ENCODE measurements at places on chromosomes 7 and 10.
A peak's percentile ranks its signal among the peaks of the same experiment; 100 is the strongest.

DNA sequence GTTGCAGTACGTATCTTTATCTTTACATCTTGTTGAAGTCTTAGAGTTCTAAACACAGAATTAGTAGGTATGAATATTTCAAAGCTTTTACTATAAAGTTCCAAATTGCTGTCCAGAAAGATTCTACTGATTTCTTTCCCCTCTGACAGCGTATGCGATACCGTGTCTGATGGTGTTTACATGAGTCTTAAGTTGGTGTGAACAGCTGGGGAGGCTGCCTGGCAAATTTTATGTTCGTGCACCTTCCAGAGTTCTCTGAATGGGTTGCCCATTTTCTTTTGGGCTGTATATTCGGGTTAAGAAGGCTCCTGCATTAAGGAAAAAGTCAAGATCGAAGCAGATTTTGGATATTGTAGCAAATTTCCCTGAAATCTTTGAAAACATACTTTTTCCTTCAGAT lies 8.3 kb downstream of the MDH2 start:
- no peak for DNase-seq

- DNase-seq, result no peak
Measured at GRCh38 chr10:124977648-124978375, 35.9 kb downstream of the ZRANB1 start.

- no peak for DNase-seq
Measured at GRCh38 chr10:12213621-12214020, 17.6 kb downstream of the CDC123 start.

- no peak for DNase-seq
Measured at GRCh38 chr7:129427526-129428045, 6.6 kb upstream of the STRIP2 start.

DNA sequence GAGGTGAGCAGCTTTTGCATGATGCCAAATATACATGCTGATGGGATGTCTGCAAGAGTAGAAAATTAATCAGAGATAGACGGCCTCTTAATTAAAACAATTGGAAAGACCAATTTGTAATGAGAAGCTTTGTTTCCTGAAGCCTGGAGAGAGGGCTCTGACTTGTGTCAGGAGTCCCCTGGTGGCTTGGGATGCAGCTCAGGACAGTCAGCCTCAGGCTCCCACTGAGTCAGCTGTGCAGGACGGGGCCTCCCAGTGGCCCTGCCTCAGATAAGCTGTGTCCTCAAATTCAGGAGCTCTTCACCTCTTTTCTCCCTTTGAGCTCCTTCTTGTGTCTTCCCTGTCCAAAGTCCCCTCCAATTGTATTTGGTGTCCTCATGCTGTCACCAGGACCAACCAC lies 438.9 kb upstream of the PODXL start:
- DNase-seq, result no peak

GRCh38 chr7:741191-741671 lies 14.2 kb upstream of the PRKAR1B start:
- no peak for DNase-seq

GRCh38 chr10:94218493-94219183 lies 144.1 kb downstream of the NOC3L start:
- DNase-seq, result peak; percentile 37

- no peak for DNase-seq
Measured at GRCh38 chr10:73920089-73920488, 9.2 kb downstream of the PLAU start.

DNA sequence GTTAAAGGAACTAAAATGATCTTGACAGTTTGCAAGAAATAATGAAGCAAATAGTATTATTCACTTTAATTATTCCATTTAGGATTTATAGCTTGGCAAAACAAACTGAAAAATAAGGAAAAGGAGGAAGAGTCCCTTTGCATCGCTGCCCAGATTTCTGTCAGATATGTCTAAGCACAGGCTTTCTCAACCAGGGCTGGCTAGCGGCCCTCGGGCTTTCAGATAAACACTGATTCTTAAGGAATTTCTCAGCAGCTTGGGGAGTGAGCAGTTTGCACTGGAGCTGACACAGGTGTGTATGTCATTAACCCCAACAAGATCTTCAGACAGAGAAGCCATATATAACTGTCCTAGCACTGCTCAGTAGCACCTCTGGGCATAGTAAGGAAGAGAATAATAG lies 47.9 kb upstream of the SEMA3D start:
- DNase-seq, result no peak

- no peak for DNase-seq
Measured at GRCh38 chr7:75945297-75946168, 30.6 kb downstream of the POR start.

DNA sequence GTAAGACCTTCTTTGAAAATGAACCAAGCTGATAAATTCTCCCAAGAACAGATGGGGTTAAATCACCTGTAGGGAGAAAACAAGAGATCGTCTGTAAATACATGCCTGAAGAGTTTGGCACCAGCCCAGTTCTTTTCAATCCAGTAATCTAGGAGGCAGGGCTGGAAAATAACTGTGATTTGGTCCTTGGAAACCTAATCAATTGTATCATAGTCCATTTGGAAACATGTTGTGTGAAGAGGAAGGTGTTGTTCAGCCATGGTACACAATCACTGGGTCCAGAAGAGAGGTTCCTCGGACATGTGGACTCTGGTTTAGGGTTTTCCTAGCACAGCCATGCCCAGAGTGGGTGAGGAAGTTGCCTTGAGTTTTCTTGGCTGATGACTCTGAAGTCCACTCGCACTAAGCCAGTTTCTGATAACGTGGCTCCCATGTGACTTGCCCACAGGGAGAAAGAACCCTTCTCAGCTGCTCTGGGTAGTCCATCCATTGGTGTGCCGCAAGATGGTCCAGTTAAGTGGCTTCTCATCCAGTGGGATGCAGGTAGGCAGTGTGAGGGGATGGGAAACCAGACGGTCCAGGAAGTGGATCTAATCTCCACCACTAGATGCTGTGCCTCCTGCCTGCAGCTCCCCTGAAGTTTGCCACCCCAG lies 5.1 kb downstream of the BLNK start:
- DNase-seq, result no peak

DNA sequence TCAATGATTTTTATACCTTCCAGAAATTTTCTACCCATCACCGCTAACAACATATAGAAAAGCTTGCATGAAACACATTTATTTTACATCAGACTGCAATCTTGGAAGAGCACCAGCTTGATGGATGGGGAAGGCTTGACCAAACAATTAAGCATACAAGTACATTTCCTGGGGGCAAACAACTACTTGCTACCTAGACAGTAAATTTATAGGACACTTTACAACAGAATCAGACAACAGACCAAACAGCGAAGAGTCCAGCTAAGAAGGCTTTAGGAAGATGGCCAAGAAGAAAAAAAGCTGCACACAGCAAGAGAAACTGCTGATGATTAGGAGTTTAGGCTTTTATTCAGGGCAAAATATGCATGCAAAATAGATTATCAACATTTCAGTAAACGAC lies 8.0 kb downstream of the AASS start:
- peak; percentile 10 for DNase-seq

DNA sequence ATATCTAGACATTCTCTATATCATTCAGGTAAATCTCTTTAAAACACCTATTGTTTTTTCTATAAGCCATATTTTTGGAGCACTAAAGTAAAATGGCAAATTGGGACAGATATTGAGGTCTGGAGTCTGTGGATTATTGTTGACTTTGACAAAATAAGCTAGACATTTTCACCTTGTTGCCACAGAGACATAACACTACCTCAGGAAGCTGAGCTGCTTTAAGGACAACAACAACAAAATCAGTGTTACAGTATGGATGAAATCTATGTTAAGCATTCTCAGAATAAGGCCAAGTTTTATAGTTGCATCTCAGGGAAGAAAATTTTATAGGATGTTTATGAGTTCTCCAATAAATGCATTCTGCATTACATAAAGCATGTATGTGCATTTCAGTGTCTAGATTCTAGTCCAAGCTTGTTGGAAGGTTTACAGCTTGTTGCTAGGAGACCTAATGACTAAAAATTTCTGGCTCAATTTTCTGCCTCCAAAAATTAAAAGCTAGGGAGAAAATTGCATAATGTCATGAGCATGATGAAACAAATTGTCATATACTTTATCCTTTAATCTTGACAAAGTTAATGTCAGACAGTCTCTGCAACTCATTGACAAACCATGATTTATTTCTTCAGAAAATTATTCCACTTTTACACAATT lies 18.3 kb downstream of the LIPM start:
- DNase-seq, result peak; percentile 28

- DNase-seq, result peak; percentile 11
Measured at GRCh38 chr7:26580064-26580591, 284.3 kb downstream of the SKAP2 start.

- DNase-seq, result no peak
Measured at GRCh38 chr10:83564889-83565588, 574.3 kb upstream of the GHITM start.

DNA sequence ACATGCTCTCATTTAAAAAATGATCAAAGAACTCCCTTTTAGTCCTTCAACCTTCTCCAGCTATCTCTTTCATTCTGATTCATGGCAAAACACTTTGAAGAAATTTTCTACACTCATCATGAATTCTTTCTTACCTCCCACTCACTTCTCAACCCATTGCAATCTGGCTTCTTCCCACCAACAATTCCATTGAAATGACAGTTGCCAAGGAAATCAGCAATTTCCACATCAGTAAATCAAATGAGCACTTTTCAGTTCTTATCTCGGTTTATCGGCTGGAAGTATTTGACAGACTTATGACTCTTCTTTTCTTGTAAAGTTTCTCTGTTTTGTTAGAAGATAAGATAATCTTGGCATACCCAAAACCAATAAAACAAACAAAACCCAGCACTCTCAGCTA lies 99.1 kb upstream of the CACNA2D1 start:
- peak; percentile 89 for DNase-seq

- DNase-seq, result peak; percentile 51
Measured at GRCh38 chr7:150383710-150384397, 4.7 kb downstream of the ZNF775 start.

GRCh38 chr10:89653410-89653869 lies 8.4 kb upstream of the PANK1 start:
- DNase-seq, result peak; percentile 94

GRCh38 chr10:99854860-99855259 lies 72.4 kb downstream of the ABCC2 start:
- DNase-seq, result peak; percentile 75

DNA sequence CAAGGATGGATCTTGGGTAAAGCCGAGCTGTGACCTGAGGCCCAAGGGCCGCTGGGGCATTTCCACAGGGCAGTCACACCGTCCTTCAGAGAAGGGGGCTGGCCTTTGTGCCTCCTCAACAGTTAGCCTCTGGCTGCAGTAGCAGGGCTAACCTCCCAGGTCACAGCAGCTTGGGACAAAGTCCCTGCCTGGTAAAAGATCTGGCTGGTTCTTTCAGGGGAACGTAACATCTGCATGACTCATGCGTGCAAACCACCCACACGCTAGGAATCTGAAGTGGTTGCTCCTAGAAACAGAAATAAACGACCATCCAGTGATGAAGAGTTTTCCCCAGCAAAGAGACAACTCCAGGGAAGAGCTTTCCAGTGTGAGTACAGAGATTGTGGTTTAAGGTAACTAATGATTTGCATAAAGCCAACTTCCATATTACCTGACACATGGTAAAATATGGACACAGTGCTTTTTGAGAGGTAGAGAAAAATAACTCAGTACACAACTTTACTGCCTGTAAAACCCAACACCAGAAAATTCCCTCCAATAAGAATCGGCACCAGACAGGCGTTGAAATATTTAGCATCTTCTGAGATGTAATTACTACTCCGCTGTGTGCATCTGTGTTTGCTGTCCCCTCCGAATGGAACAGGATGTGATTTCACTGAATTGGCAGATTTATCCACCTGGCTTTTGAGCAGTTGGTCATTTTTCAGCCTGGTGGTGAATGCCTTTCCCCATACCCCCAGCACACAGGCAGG lies 84.9 kb upstream of the ADRB1 start:
- peak; percentile 95 for DNase-seq

- no peak for DNase-seq
Measured at GRCh38 chr10:126955934-126956711, 50.9 kb downstream of the DOCK1 start.

DNA sequence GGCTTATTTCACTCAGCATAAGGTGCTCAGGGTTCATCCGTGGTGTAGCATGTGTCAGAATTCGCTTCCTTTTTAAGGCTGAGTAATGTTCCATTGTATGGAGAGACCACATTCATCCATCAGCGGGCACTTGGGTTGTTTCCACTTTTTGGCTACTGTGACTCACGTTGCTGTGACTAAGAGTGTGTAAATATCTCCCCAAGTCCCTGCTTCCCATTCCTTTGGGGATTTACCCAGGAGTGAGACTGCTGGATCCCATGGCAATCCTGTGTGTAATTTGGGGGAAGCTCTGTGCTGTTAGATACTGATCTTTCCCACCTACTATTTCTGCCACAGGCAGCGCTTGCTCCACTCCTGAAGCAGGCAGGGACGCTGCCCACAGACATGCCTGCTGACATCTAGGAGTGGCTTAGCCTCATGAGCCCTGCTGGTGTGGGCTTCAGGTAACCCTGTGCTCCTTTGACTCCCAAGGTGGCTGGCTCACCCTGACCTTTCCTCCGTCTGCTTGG lies 346.0 kb downstream of the FRMD4A start:
- peak; percentile 86 for DNase-seq

DNA sequence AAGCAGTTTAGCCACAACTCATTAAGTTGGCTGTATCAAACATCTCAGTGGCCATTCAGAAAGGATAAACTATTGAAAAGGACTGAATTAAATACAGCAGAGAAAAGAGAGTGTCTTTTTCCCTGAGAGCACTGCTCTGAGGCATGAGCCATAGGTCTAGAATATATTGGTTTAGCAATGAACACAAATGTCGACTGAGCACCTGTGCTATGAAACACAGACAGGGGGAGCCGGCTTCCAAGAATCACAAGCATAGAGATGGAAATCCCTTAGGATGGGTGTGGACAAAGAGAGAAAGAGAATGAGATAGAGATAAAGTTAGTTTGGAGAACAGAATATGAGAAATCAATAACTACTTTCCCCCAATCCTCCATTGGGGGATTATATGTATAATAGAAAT lies 54.8 kb downstream of the DGKI start:
- no peak for DNase-seq

DNA sequence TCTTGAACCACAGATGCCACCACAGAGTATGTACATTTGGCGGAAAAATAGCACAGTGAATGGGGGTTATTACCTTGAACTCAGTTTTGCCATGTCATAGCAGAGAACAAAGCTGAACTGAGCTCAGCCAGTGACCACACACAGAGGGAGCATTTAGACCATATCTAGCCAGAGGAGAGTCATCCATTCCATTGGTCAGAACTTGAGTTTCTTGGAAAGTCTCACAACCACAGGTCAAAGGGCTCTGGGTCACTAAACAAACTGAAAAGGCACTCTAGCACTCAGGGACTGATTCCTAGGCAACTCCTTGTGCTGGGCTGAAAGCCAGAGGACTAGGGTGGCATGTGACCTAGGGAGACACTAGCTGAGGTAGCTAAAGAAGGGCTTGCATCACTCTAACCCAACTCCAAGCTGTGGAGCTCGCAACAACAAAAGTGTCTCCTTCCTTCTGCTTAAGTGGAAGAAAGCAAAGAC lies 239.7 kb upstream of the SEMA3D start:
- peak; percentile 17 for DNase-seq

- no peak for DNase-seq
Measured at GRCh38 chr10:126611303-126611702, 59.2 kb downstream of the C10orf90 start.
